Karpas-422 (cell line): ENCODE measurements at places on chromosomes 1 and 21.

DNA sequence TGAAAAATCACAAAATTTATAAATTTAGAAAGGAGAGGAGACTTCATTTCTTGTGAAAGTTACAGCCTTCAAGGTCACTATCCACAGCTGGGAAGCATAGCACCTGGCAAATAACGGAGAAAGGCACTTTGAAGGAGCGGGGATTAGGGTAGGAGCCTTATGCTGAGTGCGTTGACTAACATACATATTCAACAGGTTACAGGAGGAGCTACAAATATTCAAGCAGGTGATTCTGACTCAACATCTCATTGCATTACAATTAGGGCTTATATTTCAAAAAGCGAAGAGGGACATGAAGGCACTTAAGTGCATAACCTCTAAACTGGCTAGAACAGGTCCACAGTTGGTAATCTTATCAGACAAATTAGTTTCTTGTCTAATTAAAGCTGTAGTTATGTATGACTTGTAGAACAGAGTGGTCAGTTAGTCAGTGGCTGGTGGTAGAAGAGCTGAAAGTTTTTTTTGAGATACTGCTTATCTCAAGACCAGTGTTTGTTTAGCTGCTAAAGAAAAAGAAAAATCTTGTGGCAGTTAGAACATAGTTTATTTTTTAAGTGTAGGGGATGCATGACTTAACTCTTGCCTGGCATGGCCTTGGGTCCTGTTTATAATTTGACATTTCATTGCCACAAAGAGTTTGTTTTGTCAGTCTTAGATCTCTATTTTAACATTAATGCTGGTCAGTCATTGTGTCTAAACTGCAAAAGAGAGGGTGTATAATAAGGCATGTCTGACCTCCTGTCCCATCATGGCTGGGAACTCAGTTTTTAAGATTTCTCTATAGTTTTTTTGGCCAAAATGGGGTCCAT is 311.5 kb downstream of the DUSP10 start:
- DNase-seq, result no peak

GRCh38 chr1:52192024-52192423 is 50.1 kb downstream of the ZFYVE9 start:
- no peak for DNase-seq

DNA sequence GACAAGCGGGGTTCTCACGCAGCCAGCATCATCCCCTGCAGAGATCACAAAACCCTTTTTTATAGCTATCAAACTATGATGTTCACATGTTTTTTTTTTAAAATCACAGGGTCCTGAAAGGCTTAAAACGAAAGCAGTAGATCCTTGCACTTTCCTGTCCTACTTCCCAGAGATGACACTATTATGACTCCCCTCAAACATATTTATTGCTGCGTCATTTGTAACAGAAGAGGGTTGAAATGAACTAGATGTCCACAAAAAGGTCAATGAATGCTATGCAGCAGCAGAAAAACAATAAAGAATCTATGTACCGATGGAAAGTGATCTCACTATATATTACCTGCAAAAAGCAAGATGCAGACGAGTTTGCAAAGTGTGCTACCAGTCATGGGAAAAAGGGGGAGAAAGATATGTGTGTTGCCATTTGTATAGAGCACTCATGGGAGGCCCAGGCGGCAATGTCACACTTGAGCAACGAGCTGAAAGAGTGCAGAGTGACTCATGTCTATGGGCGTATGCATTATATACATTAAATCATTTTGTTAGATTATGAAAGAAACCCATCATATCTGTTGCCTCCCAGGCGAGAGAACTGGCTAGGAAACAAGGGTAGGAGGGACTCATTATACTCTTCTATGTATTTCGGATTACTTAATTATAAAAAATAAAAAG is 68.9 kb upstream of the PARP1 start:
- peak; percentile 92 for DNase-seq

GRCh38 chr1:84145068-84145467 is 997 bp downstream of the PRKACB start:
- no peak for DNase-seq

GRCh38 chr1:155962599-155963211 is 15.6 kb downstream of the ARHGEF2 start:
- DNase-seq, result no peak

- DNase-seq, result peak; percentile 60
Observed at GRCh38 chr1:165738794-165739193, 29.9 kb downstream of the TMCO1 start.

GRCh38 chr1:63041660-63042059 is 257.7 kb downstream of the ATG4C start:
- DNase-seq, result no peak

GRCh38 chr1:243587823-243588560 is 262.1 kb downstream of the AKT3 start:
- DNase-seq, result no peak

DNA sequence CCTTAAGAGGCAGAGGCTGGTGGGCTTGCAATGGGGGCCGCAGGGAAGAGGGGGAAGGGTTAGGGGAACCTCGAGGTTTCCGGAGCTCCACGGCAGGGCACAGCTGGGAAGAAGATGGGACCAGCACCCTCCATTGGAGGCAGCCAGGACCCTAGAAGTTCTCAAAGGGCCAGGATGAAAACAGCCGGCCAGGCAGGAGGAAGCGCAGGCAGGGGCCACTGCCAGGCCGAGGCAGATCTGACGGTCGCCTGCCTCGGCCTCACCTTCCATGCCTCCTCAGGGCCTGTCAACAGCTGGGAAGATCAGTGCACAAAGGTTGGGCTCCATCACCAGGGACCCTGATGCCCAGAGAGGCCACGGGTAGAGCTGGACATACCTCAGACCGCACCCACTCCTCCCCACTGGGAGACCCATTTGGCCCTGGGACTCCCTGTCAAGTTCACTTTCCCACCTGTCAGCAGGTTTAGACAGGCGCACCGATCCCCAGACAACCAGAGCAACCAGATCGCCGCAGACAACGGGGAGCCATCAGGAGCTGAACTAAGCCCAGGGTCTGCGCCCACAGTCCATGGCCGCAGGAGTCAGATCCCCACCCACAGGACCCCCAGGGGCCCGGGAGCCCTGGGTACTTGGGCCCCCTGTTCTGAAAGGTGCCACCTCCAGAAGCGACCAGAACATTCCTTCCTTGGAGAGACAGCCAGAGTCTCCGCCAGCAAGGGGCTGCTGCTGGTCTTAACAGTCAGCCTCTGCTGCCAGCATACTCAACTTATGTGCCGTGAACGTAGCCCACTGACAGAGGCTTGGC is 2.2 kb downstream of the SLC19A1 start:
- DNase-seq, result no peak

- DNase-seq, result no peak
Observed at GRCh38 chr1:195376190-195376589, 1232.0 kb downstream of the KCNT2 start.

DNA sequence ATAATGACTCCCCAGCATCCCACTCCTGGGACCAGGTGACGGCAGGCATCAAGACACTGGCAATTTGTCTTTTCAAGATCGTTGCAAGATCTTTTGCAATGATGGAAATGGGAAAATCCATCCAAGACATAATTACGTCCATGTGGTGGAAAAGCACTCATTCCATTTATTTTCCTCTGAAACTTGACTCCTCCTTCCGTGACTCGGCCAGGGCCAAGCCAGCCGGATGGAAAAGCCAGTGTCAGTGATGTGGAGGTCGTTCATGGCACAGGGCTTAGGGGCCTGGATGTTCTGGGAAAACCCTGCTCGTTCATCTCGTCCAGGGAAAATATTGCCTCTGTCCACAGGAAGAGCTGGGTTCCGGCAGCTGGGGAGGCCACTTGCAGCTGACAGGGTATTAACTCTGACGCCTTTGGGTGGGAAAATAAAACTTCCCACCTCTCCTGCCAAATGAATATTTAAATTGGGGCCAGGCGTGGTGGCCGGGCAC is 46.2 kb downstream of the C1orf198 start:
- DNase-seq, result no peak

DNA sequence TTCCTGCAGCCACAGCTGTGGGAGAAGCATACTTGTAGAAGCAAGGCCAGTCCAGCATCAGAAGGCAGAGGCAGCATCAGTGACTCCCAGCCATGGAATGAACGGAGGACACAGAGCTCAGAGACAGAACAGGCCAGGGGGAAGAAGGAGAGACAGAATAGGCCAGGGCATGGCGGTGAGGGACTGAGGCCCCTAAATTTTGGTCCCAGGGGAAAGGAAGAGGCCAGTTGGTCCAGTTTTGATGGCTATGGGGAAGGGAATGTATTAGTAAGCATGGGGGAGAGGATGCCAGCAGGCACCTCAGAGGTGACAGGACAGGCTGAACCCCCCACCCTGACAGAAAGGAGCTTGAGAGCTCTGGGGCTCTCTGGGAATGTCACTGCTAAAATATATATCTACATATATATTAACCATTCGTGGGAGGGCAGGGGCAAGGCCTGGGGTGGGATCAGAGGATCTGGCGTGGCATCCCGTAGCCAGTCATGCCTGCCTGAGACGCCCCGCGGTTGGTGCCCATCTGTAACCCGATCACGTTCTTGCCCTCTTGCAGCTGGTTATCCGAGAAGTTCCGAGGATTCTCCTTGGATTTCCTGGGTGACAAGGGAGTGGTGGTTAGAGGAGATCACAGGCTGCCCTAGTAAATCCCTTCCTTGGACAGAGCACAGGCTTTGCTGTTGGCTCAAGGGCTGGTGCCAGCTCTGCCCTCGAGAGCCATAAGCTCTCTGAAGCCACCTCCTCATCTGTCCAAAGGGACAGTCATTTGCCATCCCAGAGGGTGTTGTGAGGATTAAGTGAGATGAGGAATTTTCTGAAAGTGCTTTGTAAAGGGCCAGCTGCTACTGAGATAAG is 6.7 kb downstream of the TAGLN2 start:
- no peak for DNase-seq

- no peak for DNase-seq
Observed at GRCh38 chr1:110545492-110545891, 26.5 kb upstream of the KCNA10 start.

DNA sequence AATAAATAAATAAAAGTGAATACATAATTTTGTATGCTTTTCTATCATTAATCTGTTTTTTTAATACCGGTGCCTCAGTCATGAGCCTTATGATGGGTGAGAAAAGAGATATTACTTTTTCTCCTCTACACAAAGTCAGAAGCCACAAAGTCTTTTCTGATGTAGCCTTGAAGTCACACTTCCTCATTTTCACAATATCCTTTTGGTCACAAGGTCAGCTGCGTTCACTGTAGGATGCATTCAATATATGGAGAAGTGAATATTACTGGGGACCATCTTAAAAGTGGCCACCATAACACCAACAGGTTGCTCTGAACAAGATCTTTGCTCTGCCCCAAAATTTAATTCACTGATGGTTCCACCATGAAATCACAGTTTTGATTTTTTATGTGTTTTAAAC is 83.3 kb upstream of the TNR start:
- peak; percentile 46 for DNase-seq

DNA sequence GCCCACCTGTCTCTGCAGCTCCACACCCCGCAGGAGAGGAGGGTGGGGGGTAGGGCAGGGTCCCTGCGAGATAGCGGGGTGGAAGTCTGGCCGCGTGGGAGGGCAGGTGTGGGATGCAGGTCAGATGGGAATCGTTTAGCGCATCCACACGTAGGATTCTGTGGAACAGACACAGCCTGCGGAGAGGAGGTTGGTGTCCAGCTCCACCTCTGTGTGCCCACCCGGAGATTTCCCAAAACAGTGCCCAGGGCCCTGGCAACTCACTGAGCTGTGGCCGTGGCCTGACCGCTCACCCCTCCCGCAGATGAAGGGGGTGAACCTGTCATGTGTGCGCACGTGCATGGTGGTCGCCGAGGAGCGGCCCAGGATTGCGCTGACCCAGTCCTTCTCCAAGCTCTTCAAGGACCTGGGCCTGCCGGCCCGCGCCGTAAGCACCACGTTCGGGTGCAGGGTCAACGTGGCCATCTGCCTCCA is 46.9 kb downstream of the S100B start:
- no peak for DNase-seq

GRCh38 chr1:87305151-87305550 is 23.5 kb upstream of the LMO4 start:
- no peak for DNase-seq

DNA sequence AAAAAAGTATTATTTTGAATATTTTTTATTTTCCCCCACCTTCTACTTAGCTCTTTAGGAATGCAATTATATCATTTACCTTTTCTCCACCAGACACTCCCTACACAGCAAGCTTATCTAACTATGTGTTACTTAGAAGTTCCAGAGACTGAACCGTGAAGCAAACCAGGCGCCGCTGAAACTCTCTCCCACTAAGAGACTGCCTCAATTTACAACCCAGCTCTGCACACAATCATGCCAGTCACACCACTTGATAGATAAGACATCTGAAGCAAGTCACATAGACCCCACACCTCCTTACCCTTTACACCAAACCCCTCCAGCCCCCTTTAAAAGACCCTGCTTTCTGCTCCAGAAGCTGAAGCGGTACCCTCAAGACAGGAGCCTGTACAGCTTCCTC is 245.5 kb downstream of the S1PR1 start:
- no peak for DNase-seq

DNA sequence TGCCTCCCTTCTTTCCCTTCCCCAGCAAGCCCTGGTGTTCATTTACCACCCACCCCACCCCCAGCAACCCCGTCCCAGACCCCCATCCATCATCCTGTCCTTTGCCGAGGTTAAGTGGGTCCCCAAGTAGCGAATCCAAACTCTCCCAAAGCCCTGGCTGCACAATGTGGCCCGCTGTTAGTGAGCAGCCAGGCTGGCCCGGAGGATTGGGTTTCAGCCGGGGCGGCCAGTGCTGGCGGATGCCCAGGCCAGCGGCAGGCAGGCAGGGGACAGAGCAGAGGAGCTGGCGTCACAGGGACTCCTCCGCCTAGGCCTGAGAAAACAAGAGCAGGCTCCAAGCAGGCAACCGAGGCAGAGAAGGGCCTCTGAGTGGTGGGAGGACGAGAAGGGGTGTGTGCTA is 61.4 kb downstream of the EPHB2 start:
- no peak for DNase-seq

DNA sequence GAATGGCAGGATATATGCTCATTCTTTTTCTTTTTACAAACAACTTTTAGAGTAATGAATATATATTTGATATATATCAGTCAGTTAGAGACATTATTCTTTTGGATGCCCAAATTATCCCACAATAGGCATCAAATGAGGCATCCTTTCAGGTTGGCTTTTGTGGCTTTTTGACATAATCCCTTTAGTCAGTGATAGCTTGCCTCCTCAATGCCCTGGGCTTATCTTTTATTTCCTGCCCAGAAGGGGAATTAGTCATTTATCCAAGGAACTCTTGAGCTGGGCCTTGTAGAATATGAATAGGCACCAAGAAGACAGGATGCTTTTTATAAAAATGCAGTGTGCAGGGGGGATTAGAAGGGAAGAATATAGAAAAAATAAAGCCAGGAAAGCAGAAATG is 22.2 kb downstream of the EPHX4 start:
- DNase-seq, result no peak

GRCh38 chr21:32360401-32360975 is 32.3 kb downstream of the URB1 start:
- no peak for DNase-seq

GRCh38 chr1:172781513-172782140 is 122.7 kb downstream of the FASLG start:
- peak; percentile 50 for DNase-seq

- DNase-seq, result no peak
Observed at GRCh38 chr1:171405391-171405714, 80.0 kb upstream of the PRRC2C start.

- no peak for DNase-seq
Observed at GRCh38 chr1:32137111-32137510, 29.3 kb downstream of the KPNA6 start.
